ENCODE measurements at places on chromosomes 4 and X.

GRCh38 chrX:3216581-3217180, 129.8 kb downstream of the MXRA5 start:
- DNase-seq = no peak

DNA sequence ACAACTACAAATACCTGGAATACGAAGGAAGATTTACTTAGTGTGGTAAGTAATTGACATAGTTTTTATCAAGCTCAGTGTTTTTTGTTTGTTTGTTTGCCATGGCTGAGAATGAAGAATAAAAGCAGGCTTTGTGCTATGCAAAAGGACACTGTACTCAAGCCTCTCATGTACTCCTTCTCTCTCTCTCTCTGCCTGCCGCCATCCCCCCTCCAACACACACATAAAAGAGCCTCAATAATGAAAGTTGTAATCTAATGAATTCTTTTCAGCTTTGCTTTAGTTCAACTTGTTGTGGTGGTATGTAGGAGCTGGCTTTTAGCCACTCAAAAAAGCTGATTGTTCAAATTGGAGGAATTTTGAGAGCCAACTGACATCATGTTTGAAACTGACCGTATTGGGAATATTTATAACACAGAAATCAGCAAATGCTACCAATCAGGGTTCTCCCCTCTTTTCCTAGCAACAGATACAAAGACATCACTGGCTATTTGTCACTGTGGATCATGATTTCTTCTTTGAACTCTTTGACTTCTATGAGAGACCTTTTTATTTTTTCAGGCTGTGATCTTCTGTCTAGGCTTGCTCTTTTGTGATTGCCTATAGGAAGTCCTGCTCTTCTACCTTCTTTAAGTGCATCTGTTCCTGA, 1148.8 kb downstream of the RAPGEF2 start:
- DNase-seq = no peak

GRCh38 chr4:146336410-146336807, 122.1 kb downstream of the REELD1 start:
- no peak for DNase-seq

GRCh38 chr4:74390677-74391076, 25.7 kb downstream of the EREG start:
- DNase-seq = no peak

DNA sequence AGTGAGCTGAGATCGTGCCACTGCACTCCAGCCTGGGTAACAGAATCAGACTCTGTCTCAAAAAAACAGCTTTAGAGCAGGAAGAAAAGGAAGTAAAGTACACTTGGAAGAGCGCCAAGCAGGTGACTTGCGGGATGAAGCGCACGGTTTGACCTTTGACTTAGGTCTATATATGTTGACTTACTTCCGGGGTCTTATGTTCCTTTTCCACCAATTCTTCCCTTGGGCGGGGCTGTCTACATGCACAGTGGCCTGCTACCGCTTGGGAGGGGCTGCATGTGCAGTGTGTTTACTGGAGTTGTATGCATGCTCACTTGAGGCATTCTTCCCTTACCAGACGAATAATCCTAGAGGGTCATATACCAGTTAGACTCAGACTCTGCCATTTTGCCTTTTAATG, 108.6 kb downstream of the APOOL start:
- no peak for DNase-seq

DNA sequence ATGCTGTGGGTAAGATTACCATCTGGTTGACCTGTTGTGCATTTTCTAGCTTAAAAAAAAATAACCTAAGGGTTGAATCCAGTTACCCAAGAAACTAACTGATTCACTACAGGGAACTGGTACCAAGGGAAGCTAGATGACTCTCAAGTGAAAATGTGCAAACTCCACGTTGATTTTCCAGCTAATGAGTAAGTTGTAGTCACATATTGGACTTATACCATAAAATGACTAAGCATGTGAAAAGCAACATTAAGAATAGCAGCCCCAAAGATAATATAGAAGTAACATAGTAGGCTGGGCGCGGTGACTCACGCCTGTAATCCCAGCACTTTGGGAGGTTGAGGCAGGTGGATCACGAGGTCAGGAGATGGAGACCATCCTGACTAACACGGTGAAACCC, 270.9 kb downstream of the SPRY1 start:
- DNase-seq = no peak
